ENCODE measurements at places on chromosomes 11 and 22.

- DNase-seq, result no peak
These were observed 14.6 kb upstream of the ARHGEF17 start for GRCh38 chr11:73293356-73293936.

GRCh38 chr22:31893460-31893859 lies 50.9 kb upstream of the YWHAH start:
- peak; percentile 85 for DNase-seq

DNA sequence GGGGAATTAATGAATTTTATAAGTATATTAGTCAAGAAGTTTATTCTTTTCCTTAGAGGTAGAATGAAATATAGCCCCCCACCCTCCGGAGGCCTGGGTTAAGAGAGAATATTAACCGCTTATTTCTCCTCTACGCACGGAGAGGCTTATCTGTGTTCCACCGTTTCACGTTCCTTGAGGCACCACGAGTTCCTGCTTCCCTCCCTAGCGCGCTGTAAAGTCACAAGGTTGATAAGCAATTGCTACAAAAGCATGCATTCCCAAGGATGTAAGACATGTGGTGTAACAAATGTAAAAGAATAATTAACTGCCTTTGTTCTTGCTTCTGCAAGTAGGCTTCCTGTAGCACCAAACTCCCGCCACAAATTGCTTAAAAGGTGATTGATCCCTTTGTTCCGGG lies 1.5 kb upstream of the ANKRD42 start:
- no peak for DNase-seq

GRCh38 chr11:17129003-17129402 lies 51.5 kb upstream of the RPS13 start:
- DNase-seq, result no peak

DNA sequence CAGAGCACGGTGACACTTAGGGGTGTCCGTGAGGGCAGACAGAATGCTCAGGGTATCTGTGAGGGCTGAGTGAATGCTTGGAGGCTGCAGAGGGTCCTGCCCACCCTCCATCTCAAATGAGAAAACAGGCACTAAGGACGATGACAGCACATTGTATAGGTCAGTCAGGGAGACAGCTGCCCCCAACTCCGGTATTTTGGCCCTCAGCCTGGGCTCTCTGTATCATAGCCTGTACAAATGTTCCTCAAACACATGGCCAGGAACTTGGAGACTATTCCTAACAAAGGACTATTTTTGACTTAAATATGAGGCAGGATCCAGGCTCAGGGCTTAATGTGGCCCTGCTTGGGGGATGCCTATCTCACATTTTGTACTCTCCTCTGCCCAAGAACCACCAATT lies 145.4 kb downstream of the OPCML start:
- no peak for DNase-seq

DNA sequence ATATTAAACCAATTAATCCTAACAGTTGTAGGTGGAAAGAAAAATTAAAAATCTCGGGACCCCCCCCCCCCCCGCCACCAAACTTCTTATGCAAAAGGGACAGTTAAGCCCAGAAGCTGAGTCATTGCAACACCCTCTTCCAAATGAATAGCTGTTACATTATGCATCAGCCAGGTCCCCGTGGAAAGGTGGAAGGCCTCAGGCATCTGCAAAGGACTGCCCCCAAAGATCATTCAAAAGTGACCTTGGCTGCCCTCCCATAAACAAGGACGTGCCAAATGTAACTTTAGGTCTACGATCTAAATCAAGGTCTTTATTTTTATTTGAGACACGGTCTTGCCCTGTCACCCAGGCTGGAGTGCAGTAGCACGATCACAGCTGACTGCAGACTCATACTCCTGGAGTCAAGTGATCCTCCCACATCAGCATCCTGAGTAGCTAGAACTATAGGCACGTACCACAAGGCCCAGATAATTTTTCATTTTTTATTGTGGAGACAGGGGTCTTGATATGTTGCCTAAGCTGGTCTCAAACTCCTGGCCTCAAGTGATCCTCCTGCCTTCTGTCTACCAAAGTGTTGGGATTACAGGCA lies 22.8 kb downstream of the SYN3 start:
- no peak for DNase-seq

DNA sequence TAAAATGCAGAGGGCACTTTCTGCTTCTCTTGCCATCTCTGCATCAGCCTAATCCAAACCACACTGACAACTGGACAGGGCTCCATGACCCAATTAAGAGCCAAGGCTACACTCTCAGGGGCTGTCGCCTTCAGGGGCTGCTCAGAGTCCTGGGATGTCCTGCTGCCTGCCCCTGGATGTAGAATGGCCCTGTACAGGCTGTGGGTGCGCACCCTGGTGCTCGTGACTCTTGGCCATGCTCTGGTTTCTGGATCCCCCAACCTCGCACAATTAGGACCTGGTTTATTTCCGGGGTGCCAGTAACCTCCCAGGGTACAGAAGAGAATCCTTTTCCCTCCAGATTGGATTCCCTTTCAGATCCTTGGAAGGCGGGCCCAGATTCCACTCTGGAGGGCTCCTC lies 11.3 kb downstream of the IFT27 start:
- no peak for DNase-seq

GRCh38 chr11:112464949-112465348 lies 204.3 kb upstream of the PLET1 start:
- no peak for DNase-seq

GRCh38 chr11:117799634-117800033 lies 2.6 kb upstream of the DSCAML1 start:
- no peak for DNase-seq

- DNase-seq, result no peak
These were observed 220.8 kb downstream of the DBX1 start for GRCh38 chr11:19939415-19939929.
